ENCODE measurements at places on chromosomes 13 and 19.
A peak's percentile ranks its signal among the peaks of the same experiment; 100 is the strongest.

- no peak for DNase-seq
These were observed 80.1 kb upstream of the KLF12 start for GRCh38 chr13:74214321-74214720.

DNA sequence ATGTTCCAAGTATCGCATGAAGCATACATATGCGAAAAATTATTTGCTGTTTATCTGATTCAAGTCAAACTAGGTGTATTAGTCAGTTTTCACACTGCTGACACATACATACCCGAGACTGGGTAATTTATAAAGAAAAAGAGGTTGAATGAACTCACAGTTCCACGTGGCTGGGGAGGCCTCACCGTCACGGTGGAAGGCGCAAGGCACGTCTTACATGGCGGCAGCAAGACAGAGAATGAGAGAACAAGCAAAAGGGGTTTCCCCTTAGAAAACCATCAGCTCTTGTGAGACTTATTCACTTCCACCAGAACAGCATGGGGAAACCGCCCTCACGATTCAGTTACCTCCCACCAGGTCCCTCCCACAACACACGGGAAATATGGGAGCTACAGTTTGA lies 13.0 kb upstream of the PROZ start:
- peak; percentile 28 for DNase-seq

- no peak for DNase-seq
These were observed 78.7 kb upstream of the SERP2 start for GRCh38 chr13:44294876-44295275.

DNA sequence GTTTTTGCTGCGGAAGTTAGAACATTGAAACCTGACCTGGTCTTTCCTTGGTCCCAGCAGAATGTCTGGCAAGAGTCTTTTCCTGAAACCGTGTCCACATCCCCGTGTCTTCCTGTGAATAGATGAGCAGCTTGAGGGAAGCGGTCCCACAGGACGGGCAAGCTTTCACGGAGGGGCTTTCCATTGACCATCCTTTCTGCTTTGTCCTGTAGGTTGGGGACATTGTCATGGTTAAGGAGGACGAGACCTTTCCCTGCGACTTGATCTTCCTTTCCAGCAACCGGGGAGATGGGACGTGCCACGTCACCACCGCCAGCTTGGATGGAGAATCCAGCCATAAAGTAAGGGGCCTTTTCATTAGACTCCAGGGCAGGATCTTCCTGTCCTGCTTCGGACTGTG lies 126.0 kb downstream of the ATP11A start:
- DNase-seq: no peak

DNA sequence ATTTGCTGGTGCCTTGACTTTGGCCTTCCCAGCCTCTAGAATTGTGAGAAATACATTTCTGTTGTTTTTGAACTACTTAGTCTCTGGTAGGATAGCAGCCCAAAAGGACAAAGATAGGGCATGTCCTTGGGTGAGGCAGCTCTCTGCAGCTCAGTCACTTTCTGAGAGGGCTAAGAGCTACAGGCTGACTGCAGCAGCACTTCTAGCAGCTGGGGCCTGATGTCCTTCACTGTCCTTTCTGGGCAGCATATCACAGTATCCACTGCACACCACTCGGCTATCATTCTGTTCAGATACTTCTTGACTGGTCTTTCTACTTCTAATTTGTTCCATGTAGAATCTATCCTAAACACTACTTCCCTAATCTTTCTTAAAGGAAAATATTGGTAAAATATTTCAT lies 68.5 kb upstream of the CLDN10 start:
- no peak for DNase-seq

GRCh38 chr13:110418944-110419343 lies 111.9 kb downstream of the COL4A2 start:
- DNase-seq: no peak

- no peak for DNase-seq
These were observed 17.3 kb downstream of the PNPLA6 start for GRCh38 chr19:7552781-7553180.

DNA sequence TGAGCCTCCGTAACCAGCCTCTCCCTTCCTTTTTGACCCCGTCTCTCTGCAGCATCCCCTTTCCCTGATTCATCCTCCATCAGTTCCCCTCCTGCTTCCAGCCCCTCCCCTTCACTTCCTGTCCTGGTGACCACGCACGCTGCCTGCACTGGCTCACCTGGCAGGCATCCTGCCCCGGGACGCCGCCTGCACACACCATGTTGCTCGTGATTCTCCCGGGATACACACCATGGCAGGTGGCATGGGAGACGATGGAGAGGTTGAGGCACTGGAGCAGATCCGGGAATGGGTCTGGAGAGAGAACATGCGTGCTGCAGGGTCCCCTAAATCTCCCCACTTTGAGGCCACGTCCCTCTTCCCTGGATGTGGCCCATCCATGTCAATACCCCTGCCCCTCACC lies 4.2 kb downstream of the KLK12 start:
- no peak for DNase-seq

DNA sequence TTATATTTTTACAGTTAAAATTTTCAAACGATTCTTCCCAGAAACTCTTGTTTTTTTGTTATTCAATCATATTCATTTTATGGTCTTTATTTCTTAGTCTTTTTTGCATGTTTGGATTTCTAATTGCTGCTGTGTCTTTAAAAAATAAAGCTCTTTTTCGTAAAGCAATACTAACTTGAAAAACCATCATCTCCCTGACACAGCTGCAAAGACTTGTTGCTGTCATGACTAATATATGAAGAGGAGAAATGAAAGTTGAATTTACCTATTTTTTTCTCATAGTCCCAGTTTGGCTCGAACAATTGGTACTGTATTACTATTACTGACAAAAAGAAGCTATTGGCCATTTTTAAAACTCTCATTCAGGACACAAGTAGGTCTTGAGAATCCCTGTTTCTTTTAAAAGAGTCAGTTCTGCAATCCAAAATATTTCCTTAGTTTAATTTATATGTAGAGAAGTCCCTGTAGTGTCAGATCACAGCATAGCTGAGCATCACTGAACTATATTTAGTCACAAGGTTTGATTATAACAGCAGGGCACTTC lies 12.1 kb upstream of the SPART start:
- no peak for DNase-seq

- DNase-seq: no peak
These were observed 7.5 kb downstream of the ARL11 start for GRCh38 chr13:49635599-49636433.

- no peak for DNase-seq
These were observed 2.2 kb upstream of the SERP2 start for GRCh38 chr13:44371421-44371820.

- DNase-seq: no peak
These were observed 35.1 kb downstream of the MTMR6 start for GRCh38 chr13:25252225-25252624.

- DNase-seq: no peak
These were observed 440.5 kb upstream of the SGCG start for GRCh38 chr13:22740264-22740663.

DNA sequence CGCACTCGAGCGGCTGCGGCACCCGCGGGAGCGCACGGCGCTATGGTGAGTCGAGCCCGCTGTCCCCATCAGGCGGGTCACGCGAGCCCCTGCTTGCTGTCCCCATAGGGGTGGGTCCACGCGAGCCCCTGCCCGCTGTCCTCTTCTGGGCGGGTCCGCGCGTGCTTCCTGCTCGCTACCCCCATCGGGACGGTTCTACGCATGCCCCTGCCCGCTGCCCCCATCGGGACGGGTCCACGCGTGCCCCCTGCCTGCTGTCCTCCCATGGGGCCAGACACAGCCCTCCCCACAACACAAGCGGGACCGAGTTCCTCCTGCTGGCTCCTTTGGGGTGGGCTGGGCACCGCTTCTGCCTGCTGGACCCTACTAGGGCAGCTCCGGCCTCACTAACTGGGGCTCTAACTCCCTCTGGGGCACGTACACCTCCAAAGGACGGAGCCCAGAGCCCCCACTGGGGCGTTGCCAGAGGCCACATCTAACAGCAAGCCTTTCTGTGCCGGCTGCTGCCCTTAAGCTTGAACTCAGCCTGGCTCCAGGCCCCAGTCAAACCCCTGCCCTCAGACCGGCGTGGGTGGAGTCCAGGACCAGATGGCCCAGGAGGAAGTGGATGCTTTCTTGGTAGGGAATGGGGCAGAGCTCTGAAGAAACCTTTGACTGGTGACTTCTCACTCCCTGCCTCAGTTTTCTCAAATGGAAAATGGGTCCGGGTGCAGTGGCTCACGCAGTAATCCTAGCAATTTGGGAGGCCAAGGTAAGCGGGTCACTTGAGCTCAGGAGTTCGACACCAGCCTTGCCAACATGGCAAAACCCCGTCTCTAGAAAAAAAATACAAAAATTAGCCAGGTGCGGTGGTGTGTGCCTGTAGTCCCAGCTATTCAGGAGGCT lies 722 bp downstream of the COLGALT1 start:
- DNase-seq: peak; percentile 7

DNA sequence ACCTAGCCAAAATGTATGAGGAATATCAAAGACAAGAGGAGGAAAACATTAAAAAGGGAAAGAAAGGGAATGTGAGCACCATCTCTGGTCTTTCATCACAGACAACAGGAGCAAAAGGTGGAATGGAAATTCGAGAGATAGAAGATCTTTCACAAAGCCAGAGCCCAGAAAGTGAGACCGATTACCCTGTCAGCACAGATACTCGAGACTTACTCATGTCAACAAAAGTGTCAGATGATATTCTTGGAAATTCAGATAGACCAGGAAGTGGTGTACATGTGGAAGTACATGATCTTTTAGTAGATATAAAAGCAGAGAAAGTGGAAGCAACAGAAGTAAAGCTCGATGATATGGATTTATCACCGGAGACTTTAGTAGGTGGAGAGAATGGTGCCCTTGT lies 217.0 kb downstream of the NBEA start:
- DNase-seq: no peak

DNA sequence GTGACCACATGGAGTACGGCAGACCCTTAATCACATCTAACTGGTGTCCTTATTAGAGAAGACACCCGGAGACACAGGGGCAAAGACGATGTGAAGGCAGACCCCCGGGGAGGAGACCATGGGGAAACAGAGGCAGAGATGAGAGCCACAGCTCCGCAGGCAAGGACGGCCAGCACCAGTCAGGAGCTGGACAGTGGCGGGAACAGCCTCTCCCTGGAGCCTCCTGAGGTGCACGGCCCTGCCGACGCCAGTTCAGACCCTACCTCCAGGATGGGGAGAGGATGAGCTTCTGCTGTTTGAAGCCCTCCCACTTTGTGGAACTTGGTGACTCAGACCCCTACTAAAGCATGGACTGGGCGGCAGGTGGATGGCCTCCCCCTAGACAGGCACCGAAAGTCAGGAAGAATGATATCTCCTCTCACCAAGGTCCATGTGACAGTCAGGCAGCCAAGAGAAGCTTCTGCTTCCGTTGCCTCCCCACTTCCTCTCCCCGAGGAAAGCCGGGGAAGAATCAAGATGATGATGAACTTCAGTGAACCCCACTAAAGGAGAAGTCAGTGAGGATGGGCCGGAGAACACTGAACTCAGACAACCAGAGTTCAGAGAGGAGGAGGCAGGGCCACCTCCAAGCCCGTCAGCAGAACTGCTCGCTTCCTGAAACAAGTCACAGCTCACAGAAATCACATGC lies 25.4 kb downstream of the RAB20 start:
- no peak for DNase-seq

- DNase-seq: no peak
These were observed 76.8 kb upstream of the MEDAG start for GRCh38 chr13:30829145-30829832.

DNA sequence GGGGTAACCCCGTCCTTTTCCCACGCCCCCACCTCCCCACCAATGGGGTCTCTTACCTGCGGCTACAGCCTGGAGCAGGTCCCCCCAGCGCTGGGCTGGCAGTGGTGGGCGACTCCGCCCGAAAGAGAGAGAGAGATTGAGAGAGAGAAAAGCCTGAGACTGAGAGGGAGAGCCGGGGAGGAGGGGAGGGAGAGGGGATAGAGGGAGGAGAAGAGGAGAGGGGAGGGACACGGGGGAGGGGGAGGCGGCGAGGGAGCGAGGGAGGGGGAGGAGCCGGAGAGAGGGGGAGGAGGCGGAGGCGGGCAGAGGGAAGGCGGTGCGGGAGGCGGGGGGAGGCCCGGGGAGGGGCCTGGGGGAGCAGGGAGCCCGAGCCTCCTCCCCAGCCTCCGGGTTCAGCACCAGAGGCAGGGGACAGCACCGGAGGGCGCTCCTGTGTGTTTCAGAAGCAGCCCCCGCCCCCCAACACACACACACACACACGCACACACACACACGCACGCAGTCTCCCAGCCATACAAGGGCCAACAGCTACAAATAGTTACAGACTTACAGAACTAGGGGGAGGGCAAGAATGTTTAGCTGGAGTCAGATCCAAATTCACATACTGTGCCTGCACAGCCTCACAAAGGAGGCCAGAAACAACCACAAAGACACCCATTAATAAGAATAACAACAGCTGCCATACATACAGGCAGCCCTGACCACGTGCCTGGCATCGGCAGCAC lies at the start of gene SLC8A2:
Gene SLC8A2, minus strand, starts transcription at position 161 of the 725 bp plus-strand sequence. CDS start 5,490 bp downstream, outside the sequence.
- peak; percentile 39 for DNase-seq

DNA sequence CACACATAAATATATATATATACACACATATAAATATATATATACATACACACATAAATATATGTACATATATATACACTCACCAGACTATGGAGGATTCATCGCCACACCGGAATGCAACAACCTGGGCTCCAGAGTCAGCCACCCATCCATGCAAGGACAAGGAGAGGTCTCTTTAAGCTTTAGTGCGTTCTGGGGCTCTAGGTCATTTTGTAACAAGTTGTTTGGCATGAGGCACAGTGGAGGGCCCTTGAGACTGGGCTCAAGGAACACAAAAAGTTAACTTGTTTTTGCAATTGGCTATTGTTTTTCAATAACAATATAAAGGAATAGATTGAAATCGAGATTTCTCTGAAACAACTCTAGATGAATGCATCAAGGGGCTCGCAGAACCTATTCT lies 4.9 kb upstream of the ZNF90 start:
- DNase-seq: no peak

- DNase-seq: no peak
These were observed 895.8 kb downstream of the SLITRK6 start for GRCh38 chr13:84903391-84903790.

DNA sequence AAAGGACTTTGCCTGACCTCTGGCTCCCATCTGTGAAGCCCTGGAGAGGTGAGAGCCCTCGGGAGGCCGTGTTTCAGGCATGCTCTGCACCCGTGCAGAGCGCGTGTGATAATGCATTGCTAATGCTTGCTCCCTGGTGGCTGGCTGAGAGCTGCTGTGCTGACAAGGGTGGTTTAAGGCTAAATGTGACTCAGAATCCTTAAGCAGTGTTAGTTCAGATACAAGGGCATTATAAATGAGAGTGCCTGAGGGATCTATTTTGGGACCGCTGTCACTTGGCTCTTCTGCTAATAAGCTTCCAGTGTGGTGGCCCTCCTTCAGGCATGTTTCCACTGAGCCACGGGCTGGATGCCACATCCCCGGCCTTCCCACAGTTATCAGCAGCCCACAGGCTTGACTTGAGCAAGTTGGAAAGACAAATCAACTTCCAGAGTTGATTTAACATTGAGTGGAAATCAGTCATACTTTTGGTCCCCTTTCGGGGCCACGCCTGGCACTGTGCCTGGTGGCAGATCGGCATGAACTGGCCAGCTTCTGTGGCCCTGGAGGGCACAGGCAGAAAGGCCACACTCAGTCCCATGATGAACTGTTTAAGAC lies 17.0 kb downstream of the ALOX5AP start:
- no peak for DNase-seq

GRCh38 chr19:48043675-48044258 lies at the start of gene CABP5:
Gene CABP5, minus strand, starts transcription at chr19:48044079. Its CDS starts 157 bp downstream, at chr19:48043922.
- no peak for DNase-seq
